ENCODE measurements at places on chromosomes 7 and 10.

DNA sequence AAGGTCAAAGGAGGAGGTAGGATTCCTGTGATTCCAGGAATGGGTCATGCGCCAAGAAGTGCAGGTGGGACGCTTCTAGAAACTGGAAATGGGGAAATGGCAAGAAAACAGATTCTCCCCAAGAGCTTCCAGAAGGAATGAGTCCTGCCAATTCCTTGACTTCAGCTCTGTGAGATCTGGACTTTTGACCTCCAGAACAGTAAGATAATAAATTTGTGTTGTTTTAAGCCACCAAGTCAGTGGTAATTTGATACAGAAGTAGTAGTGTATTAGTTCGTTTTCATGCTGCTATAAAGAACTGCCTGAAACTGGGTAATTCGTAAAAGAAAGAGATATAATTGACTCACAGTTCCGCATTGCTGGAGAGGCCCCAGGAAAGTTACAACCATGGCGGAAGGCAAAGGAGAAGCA is 178.6 kb upstream of the GALNT17 start:
- DNase-seq: no peak

GRCh38 chr10:102644646-102645387 is 538 bp downstream of the TRIM8 start:
- DNase-seq: peak; percentile 17

DNA sequence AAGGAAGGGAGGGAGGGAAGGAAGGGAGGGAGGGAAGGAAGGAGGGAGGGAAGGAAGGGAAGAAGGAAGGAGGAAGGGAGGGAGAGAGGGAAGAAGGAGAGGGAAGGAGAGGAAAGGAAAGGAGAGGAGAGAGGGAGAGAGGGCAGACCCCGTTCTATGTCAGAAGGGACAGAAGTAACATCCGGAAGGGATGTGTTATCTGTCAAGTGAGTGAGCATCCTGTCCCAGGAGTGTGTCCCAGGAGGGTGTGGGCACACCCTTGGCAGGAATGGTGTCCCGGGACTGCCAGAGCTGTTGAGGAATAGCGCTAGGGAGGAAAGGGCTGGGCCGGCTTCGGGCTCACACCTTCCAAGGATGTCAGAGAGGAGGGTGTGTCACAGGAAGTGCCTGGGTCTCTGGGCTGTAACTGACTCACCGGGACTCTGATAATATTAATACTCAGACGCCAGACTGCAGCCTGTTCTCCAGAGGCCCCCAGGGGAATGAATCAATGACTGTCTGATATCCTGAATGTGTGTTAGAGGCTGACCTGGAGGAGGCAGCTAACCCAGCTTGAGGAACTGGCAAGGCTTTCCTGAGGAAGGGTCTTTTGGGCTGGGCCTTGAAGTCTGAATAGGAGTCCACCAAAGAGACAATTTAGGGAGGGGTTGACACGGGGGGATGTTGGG is 125.6 kb upstream of the TNRC18 start:
- no peak for DNase-seq

GRCh38 chr7:22445140-22445743 is 54.7 kb downstream of the STEAP1B start:
- DNase-seq: peak; percentile 28

DNA sequence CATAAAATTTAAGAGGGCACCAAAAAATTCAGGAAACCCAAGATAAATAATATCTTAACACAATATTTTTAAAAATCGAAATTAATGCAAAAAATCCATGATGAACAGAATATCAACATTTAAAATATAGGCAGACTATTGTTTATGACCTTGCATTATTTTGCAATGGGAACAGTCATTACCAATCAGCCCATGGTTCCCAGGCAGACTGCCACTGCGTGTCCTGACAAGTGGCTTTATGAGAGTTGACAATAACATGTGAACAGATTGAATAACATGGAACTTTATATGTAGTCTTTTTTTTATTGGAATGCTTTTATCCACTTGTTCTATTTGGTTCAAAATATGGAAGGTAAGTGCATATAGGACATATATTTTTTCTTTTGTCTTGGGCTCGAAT is 3.1 kb upstream of the AVPI1 start:
- DNase-seq: no peak
